ENCODE measurements at places on chromosomes 1 and 21.

DNA sequence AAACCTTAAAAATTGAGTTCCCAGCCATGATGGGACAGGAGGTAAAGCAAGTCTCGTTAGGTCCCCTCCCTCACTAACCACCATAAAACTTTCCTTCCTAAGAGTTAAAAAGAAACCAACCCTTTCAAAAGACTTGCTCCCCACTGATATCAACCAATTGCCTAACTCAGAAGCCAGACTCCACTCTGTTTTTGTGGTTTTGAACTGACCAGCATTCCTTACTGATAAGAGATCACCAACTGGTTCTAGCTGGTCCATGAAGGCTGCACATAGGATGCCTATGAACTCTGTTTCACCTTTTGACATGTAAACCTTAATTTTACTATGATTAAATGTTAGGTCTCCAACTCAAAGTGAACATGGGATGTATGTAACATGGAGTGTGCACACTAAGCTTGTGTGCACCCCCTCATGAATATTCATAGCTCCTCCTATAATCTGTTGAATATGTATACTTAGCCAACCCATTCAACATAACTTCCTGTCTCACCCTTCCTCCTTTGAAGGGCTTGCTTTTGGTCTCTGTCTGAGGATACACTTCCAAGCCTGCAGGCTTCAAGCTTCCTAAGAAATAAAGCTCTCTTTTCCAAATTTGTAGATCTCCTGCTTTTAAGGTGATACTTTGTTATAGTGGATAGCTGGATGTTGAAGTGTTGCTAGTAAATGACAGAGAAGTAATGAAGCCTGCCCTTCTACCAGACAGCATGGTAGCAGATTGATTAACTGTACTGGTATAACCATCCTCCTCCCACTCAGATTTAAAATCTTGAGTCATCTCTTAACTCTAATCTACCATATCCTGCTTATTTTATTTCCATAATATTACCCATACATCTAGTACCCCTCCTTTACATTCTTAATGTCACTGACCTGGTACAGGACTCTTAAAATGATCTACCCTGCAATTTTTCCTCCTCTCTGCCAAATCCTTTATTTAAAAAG lies 95.6 kb downstream of the ZNF644 start:
- no peak for DNase-seq

DNA sequence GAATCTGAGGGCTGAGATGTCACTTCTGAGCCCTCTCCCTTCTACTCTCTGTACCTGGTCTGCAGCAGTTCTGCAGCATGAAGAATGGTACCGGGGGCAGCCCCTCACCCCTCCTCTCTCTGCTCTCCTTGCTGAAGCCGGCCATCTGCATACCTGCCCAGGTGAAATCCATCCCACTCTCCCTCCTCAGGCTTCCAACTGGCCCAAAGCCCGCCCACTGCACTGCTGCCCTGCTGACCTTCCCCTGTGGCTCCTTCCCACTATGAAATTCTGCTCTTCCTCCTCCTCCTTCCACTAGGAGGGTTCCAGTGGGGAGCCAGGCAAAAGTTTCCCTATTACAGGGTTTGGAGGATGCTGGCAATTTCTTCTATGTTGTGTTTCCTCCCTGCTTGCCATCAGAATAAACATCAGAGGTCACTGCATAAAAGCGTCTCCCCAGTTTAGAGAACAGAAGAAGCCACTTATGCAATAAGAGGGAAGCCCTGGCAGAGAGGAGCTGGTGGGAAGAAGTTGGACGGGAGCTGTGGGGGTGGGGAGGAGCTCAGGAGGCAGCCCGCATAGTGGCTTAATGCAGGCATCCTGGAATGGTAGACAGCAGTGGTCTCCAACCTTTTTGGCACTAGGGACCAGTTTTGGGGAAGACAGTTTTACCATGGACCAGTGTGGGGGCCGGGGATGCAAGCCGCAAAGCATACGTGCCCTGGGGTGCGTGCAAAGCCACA lies 30.3 kb downstream of the TMCO4 start:
- peak; percentile 48 for DNase-seq

DNA sequence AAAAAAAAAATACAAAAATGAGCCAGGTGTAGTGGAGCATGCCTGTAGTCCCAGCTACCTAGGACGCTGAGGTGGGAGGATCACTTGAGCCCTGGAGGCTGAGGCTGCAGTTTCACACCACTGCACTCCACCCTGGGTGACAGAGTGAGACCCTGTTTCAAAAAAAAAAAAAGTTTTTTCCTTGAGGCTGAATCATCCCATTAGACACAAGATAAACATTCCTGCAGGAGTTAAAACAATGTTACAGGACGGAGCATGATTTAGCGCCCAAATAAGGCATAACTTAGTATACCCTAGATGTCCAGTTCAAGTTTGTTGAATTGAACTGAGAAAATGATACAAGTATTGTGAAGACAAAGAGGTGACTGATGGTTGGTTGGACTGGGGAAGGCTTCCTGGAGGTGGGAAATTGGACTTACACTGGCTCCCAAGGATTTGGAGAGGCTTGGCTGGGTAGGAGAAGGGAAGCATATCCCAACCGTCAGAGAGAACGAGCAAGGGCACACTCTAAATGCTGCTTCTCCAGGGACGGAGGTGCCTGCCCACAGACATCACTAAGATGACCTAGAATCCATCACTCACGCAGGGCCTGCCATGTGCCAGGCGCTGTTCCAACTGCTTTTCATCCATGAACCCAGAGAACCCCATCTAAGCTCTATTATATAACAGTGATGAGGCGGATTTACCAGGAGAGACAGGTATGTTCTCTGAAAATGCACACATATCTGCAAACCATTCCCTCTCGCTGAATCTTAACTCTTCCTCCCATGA lies 610.6 kb downstream of the KIF26B start:
- DNase-seq = no peak

- DNase-seq = no peak
These were observed 392 bp upstream of the TAGLN2 start for GRCh38 chr1:159925719-159926078.

- DNase-seq = peak; percentile 67
These were observed 65.6 kb upstream of the DAB1 start for GRCh38 chr1:57489358-57490036.

- DNase-seq = no peak
These were observed 17.6 kb downstream of the PBX1 start for GRCh38 chr1:164576291-164577271.

DNA sequence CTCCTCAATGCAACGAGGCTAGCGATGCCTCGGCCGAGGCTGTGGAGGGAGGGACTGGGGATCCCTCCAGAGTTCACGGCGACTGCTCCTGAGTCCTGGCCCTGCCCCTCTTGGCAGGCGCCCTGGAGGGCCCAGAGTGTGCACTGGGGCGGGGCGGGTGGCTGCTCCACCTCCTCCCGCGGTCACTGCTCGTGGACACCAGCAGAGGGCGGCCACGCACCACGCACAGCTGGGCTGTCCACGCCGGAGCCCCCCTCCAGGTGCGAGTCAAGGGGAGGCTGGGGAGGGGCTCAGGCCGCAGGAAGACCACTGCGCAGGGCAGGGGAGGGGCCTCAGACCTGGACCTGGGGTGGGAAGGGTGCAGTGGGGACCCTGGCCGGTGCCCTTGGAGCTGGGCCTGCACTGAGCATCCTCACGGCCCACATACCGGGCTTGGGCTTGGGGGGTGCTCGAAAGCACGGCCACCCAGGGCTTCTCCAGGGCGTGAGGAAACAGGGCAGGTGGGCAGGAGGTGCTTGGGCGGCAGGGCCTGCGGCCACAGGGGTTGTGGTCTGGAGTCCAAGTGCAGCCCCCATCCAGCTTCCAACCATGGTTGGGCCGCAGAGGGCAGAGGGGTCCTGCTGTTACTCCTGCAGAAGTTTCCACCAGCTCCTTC lies 20.6 kb upstream of the TTC34 start:
- no peak for DNase-seq

GRCh38 chr21:35349376-35350080 lies 300.4 kb upstream of the RUNX1 start:
- no peak for DNase-seq

DNA sequence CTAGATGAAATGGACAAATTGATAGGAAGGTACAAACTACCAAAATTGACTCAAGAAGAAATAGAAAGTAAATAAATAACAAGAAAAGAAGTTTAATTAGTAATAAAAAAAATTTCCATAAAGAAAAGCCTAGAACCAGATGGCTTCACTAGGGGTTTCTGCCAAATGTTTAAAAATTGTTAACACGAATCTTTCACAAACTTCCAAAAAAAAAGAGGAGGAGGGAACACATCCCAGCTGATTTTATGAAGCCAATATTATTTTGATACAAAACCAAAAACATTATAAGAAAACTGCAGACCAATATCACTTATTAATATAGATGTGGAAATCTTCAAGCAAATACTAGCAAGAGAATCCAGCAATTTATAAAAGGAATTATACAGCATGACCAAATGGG lies 89.5 kb downstream of the COLGALT2 start:
- no peak for DNase-seq

DNA sequence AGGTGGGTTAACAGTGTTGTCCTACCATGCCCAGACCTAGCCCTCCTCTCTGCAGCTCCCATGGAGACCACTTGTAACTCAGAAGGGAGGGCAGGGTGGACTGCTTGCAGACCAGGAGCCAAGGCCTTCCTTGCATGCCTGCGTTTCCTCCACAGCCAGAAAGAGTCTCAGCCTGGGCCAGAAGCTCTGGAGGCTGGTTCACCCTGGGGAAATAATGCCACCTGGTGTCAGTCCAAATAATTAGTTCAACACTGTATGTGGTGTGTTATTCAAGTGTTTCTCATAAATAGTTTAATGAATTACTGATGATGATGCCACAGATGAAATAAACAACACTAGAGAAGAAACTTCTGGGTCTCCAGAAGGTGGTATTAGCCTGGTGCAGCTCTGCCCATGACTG lies 16.9 kb upstream of the VANGL1 start:
- no peak for DNase-seq

GRCh38 chr21:32240851-32241687 lies 37.8 kb downstream of the MIS18A start:
- no peak for DNase-seq

GRCh38 chr21:29237110-29238052 lies 61.3 kb upstream of the BACH1 start:
- no peak for DNase-seq

GRCh38 chr1:232274236-232274855 lies 355.6 kb downstream of the SIPA1L2 start:
- DNase-seq = no peak

DNA sequence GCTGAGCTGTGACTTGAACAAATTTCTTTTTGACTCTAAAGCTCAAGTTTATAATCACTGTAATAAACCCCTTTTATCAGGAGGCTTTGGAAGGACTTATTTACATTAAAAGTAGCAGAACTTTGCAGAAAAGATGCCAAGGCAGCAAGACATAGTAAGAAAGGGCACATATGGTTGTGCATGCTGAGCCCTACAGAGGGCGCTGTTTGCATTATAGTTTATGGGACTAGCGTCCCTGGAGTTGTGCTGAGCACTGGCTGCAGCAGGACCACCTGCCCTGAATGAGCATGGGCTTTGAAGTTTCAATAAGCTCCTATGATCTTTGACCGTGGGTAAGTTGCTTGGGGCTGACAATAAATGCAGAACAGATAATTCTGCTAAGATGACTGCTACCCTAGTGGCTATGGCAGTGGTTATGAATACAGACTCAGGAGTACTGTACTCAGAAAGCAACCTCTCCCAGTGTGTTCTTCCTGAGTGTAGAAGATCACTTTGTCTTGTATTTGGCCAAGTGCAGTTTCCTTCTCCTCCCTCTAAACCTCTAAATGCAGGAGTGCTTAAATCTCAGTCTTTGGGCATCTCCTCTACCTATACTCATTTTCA lies 45.4 kb upstream of the USP1 start:
- no peak for DNase-seq

GRCh38 chr1:16462773-16463330 lies 22.3 kb downstream of the NECAP2 start:
- DNase-seq = no peak

- peak; percentile 29 for DNase-seq
These were observed 1.5 kb upstream of the PLK3 start for GRCh38 chr1:44798481-44799365.

DNA sequence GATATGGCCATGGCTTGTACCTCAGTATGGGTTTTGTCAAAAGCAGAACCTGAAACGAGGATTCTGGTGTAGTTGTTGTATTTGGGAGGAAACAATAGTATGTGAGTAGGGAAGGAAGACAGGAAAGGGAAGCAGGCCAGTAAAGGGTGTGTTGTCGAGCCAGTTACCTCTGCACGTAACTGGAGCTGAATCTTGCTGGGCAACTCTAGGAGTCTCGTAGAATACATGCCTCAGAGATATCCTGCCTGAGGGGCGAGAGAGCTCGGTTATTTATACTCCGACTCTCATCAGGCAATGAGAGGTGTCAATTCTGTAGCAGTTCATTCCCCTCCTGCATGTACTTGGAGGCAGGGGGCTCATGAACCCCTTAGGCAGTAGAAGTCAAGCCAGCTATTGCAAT lies 45.9 kb upstream of the KIF26B start:
- no peak for DNase-seq

DNA sequence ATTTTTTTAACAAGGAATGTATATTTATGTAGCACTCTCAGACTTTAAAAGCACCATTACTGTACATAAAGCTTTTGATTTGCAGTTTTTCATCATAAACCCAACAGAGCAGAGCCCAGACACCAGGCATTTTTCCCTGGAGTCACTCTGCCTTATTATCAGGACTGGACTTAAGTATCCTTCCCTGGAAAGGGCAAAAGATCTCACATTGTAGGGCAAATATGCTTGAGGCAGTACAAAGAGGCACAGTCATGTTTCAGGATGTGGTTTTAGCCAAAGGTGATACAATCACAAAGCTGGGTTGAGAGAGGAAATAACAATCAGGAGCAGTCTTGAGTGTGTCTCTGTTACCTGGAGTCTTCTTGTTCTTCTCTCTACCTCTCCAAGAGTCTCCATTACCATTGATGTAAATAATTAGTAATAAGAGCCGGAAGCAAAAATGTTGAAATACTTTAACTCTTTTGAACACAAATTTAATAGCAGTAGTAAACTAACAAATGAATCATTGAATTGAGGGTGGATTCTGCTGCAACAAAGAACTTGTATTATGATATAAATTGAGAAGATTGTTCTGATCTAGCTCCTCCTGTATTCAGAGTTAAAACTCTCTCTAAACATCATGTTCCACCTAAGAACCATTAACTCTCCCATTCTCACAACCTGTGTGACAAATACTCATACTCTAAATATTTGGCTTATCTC lies 160.5 kb downstream of the LTN1 start:
- no peak for DNase-seq

Data from NCI-H2227 treated with DMSO at 0.1 percent for 48 hours (cell line).